ENCODE measurements at places on chromosomes 3 and 15.

DNA sequence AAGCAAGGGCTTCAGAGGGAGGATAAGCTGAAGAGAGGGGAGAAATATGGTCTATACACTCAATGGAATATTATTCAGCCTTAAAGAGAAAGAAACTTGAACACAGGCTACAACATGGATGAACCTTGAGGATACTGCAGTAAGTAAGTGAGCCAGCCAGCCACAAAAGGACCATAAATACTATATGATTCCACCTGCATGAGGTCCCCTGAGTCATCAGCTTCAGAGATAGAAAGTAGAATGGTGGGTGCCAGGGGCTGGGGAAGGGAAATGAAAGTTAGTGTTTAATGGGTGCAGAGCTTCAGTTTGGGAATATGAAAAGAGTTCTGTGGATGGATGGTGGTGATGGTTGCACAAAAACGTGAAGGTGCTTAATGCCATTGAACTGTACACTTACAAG lies 68.4 kb upstream of the SEC13 start:
- no peak for DNase-seq

GRCh38 chr15:58487724-58488120 lies 55.9 kb downstream of the LIPC start:
- no peak for DNase-seq

- DNase-seq, result no peak
These were observed 116.1 kb upstream of the IL12A start for GRCh38 chr3:159872374-159873109.

DNA sequence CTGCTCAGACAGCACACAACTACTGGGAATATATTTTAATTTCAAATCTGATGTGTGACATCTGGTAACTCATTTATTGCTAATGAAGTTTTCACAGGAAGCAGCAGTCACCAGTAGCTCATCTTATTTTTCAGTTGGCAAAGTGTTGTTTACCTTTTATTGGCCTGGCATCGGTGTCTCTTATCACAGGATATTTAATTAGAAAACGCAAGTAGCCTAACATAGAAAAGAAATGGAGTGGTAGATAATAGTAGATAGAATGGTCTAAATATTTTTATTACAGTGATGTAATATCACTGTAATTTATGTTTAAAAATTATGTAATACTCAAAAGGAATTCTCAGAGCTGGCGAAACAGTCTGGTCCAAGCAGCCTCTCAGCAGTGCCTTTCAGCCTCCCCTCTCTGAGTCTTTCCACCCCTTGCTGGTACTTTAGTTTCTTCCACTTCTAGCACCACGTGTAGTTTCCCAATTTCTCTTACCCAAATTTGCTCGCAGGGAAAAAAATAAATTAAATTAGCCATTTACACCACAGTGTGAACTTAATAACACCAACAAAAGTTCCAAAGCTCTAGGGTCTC lies 31.9 kb downstream of the AGTR1 start:
- no peak for DNase-seq

DNA sequence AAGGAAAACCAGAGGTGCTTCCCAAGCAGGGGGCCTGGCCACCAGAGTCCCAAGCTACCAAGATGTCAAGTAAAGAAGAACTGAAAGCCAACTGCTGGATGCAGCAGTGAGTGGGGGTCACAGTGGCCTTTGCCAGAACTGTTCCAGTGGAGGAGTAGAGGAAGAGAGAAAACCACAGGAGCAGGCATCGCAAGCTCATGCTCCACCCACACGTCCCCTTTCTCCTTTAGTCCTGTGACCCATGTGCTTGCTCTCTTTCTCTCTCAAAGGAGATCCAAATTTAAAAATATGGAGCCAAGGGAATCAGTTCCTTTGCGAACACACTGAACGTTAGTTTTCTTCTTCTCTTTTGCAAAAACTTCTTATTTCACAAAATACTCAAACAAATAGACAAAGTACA lies 12.4 kb upstream of the ABHD2 start:
- DNase-seq, result no peak

DNA sequence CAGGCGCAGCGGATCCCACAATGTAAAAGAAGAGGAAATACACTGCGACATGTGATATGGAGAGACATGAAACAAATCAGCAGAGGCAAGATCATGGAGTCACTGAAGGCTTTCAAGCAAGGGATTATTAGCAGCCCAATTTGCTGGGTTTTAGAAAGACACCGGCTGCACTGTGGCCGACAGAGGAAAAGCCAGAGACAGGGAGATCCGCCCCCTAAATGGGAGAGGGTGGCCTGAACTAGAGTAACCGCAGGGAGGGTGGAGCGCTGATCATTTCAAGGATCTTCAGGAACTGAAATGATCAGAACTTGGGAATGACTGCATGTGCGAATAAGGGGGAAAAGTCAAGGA lies 612 bp upstream of the C15orf40 start:
- DNase-seq, result no peak

Data from stimulated activated naive CD4-positive, alpha-beta T cell (primary cell).